ENCODE measurements at places on chromosomes 3 and 15.

DNA sequence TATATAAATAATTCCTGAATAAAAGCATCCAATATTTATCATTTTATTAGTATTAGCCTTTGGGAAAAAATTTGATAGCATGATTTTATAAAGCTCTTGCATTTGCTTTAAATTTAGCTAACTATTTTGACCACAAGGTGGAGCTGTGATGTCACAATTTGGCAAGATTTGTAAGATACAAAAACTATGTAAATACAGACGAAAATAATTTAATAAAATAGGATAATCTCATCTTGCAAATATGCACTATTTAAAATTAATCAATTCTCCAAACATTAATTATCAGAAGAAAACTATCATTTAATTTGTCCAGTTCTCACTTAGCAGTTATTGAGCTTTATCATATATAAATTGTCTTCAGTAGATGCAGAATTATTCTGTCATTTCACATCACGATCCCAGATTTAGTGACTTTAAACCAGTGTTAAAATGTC is 95.4 kb downstream of the PLOD2 start:
- peak; percentile 82 for DNase-seq

- DNase-seq, result no peak
These were observed 93.1 kb upstream of the PLXND1 start for GRCh38 chr3:129699612-129700011.

DNA sequence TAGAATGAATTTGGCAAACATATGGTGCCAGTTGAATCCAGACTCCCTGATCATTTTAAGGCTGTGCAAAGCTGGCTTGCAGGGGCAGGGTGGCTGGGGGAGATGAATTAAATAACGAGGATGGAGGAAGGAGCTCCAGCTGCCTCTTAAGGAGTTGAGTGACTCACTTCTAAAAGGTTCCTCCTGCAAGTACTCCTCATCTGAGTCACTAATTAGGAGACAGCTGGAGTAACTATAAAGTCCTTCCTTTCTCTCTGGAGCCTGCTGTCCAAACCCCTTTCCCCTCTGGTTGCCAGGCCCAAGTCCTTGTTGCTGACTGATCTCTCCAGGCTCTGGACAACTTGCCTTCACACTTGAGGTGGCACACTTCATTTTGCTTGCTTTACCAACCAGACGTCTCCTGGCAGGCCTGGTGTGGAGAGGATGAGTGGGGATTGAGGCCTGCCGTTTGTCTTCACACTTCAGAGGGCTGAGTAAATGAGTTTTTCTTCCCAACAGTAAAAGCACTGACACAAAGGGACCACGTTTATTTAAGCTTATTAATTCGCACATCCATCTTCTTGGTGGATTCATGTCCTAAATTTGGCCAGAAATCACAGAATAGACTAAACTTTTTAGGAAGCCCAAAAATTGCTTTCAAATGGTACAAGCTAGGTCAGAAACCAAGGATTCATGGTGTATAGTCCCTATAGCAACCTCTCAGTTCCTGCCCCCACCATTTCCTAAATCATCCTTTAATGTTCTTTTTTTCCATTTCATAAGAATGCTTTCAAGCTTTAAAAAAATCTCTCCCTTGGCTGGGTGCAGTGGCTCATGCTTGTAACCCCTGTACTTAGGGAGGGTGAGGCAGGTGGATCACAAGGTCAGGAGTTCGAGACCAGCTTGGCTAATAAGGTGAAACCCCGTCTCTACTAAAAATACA is 90.5 kb upstream of the MYRIP start:
- DNase-seq, result no peak

GRCh38 chr3:187120326-187120725 is 19.0 kb downstream of the RPL39L start:
- DNase-seq, result no peak

DNA sequence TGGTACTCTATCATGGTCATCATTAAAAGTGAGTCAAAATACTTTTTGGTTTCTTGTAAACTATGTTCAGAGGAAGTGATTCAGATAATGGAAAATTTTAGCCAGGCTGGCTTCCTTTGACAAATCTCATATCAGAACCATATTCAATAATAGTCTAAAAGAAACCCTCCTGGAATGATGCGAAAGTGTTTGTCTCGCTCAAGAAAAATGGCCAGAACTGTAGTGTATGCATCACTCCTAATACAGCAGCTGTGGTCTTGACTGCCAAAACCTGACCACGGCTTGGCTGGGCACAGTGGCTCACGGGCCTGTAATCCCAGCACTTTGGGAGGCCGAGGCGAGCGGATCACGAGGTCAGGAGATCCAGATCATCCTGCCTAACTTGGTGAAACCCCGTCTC is 35.6 kb upstream of the KCNMB2 start:
- DNase-seq, result no peak

GRCh38 chr15:101489599-101490407 is at the start of gene PCSK6:
Gene PCSK6 (minus strand): TSS chr15:101489707. CDS start chr15:101489670, 37 bp downstream.
- peak; percentile 63 for DNase-seq
